ENCODE measurements at places on chromosomes 5 and 9.

DNA sequence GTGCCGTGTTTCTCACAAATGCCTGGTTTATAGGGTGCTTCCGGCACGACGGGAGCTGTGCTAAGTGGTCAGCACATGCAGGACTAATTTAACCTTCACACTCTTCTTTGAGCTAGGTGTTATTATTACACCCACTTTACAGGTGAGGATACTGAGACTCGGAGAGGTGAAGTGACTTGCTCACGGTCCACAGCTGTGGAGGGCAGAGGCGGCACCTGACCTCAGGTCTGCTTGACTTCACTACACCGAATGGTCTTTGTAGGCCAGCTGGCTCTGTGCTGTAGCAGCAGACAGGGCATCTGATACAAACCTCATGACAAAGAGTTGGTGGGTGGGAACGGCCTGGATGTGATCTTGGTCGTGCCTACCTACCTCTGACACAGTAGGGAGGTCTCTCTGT, 102.0 kb upstream of the BOD1 start:
- no peak for DNase-seq

GRCh38 chr9:122190597-122191381, 31.1 kb downstream of the MORN5 start:
- no peak for DNase-seq

DNA sequence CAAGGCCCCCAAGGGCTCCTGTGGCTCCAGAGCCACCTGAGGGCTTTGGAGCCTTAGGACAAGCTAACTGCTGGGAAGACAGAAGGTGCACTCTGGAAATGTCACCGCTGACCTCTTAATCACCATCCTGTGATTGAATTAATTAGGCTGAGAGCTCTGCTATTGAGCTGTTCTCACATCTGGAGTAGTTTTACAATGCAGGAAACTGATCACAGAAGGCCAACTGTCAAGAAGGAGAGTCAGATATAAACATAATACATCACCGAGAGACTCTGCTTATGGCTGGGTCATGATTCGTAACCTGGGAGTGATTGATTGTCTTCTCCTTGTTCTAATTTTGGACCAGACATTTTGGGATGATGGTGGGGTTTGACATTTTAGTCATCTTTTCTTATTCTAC, 226.1 kb downstream of the SLIT3 start:
- no peak for DNase-seq

- DNase-seq: no peak
Observed at GRCh38 chr5:136446565-136446964, 81.2 kb upstream of the TRPC7 start.

GRCh38 chr5:58974083-58974482, 391.2 kb downstream of the RAB3C start:
- no peak for DNase-seq

DNA sequence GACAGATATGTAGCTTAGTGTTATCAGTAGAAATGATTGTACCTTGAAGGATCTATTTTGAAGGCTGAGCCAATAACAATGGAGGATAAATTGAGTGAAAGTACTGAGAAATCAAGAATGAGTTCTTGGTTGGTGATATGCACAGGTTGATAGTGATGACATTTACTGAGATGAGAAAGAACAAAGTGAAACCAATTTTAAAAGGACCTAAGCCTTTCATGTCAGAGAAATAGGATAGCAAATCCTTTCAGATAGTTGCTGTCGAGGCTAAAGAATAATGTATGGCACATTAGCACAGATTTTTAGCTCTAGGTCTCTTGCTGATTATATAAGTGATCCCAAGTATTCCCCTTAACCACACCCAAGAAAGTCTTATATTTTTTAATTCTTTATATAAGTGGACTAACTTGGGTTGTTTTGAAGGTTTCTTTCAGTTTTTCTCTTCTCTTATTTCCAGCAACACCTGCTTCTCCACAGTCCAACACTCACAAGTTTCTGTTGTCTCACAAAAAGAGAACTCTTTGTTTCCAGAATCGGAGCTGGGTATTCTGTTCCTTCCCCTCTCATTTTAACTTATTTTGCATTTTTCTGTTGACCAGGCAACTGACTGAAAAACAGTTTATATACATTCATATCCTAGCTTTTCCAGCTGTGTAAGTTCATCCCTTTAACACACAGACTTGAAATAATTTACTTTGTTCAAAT, 286.9 kb upstream of the ATP10B start:
- no peak for DNase-seq

- no peak for DNase-seq
Observed at GRCh38 chr5:134133995-134134541, 19.6 kb downstream of the TCF7 start.

GRCh38 chr5:159972538-159973362, 36.2 kb upstream of the TTC1 start:
- DNase-seq: no peak

GRCh38 chr5:75818661-75819060, 101.4 kb upstream of the POC5 start:
- DNase-seq: no peak

DNA sequence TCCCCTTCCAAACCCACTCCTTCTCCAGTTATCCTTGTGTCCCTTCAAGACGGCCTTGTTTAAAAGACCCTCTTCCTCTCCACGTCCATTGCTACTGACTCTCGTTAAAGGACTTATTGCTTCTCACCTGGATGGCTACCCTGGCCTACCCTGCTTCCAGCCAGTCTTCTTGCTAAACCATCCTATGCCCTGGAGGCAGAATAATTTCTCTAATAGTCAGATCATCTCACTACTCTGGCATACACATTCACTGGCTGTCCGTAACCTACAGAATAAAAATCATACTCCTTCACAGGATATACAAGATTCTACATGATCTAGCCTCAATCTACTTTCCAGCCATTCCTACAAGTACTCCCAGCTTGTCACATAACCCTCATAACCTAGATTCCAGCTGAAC, 92.6 kb downstream of the TRPM6 start:
- no peak for DNase-seq

DNA sequence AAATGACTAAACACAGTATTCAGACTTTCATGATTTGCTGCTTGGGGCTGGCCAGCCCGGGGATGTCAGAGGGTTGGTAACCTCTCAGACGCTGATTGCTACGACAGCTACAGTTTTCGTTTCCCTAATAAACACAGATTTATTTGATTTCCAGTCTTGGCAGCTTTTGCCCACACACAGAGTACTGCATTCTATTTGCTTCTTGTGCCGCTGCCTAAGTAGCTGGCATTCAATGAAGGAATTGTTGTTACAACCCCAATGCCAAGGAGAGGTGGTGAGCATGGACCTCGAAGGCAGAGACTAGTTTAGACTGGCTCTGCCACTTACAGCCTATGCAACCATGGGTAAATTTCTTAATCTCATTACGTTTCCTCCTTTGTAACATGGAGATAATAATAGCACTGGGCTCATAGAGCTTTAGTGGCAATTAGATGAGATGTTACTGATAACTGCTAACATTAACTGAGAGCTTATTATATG, 247.1 kb upstream of the PANK3 start:
- no peak for DNase-seq
